ENCODE measurements at places on chromosomes 3 and 15. TPM values are rescaled to one million over a fixed set of nuclear protein-coding genes. Genes with fewer than 3 reads are reported as not detected.

AGTR1 gene
- not detected for total RNA-seq

SAMD7 gene
- total RNA-seq = not detected

SEMA5B gene
- total RNA-seq = 0.84 TPM

PLSCR5 gene
- total RNA-seq = not detected

ANKRD63 gene
- total RNA-seq = 0.28 TPM

ARGFX gene
- total RNA-seq = not detected

NANOGP8 gene
- total RNA-seq = not detected

LRTM1 gene
- total RNA-seq = not detected

ITIH4 gene
- total RNA-seq = 3.7 TPM

IGF1R gene
- 57.4 TPM for total RNA-seq

STRIT1 gene
- not detected for total RNA-seq

DNA sequence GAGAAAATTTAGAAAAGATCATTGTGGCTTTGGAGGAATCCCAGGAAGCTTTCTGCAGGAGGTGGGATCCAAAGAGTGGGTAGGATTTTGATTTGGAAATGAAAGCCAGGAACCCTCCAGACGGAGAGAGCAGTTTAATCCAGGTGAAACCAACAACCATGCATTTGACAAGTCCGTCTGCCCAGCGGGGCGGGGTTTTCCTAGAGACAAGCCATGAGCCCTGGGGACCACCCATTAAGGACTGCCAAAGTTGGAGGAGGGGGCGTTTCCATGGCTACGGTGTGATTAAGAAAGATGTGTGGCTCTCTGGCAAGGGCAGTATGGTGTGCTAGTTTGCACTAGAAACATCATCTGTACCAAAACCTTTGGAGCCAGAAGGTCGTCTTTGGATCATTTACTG, 53.4 kb downstream of the SRGAP3 start:
- no peaks in the 10 kb centered on the region for H3K4me1 ChIP-seq
- no peak overlapping the region for H3K27ac ChIP-seq
- DNase-seq = no peak
- H3K27me3 ChIP-seq = no peaks in the 10 kb centered on the region
- no peak overlapping the region for H3K4me3 ChIP-seq

- H3K4me1 ChIP-seq = no peaks in the 10 kb centered on the region
- DNase-seq = no peak
- no peaks in the 10 kb centered on the region for H3K27me3 ChIP-seq
- no peaks in the 10 kb centered on the region for H3K36me3 ChIP-seq
Measured at GRCh38 chr3:143265501-143266070, 146.0 kb downstream of the CHST2 start.

GRCh38 chr3:54283470-54283869, 161.1 kb downstream of the CACNA2D3 start:
- no peaks in the 10 kb centered on the region for H3K4me1 ChIP-seq
- no peak overlapping the region for H3K4me3 ChIP-seq
- H3K36me3 ChIP-seq = no peaks in the 10 kb centered on the region
- DNase-seq = no peak

DNA sequence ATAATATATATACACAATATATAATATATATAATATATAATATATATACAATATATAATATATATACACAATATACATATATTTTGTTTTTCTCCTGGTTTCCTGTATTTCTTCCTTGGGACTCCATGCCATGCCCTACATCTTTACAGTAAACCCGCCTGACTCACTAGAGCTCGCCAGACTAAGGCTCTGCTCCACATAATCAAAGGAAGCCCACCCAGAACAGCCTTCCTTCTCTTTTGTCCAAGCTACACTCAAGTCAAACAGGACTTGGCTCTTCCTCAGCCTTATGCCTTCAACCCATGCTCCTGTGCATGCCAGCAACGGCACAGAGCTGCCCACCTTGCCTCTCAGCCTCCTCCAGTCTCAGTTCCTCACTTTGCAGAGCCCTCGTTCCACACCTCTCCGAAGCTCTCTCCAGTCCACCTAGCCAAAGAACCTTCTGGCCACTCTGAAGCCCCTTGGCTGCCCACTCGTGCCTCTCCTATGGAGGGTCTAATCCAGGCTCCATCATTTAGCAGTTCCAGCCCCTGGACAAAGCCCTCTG, 109.1 kb downstream of the RFTN1 start:
- no peak for DNase-seq
- H3K4me3 ChIP-seq = no peak overlapping the region
- no peaks in the 10 kb centered on the region for H3K27me3 ChIP-seq
- H3K27ac ChIP-seq = peak overlapping the region; percentile 14

- H3K27me3 ChIP-seq = no peaks in the 10 kb centered on the region
- no peaks in the 10 kb centered on the region for H3K36me3 ChIP-seq
- no peaks in the 10 kb centered on the region for H3K4me1 ChIP-seq
- no peak overlapping the region for H3K27ac ChIP-seq
- H3K4me3 ChIP-seq = no peak overlapping the region
Measured at GRCh38 chr15:60760646-60761504, 281.9 kb upstream of the ICE2 start.

DNA sequence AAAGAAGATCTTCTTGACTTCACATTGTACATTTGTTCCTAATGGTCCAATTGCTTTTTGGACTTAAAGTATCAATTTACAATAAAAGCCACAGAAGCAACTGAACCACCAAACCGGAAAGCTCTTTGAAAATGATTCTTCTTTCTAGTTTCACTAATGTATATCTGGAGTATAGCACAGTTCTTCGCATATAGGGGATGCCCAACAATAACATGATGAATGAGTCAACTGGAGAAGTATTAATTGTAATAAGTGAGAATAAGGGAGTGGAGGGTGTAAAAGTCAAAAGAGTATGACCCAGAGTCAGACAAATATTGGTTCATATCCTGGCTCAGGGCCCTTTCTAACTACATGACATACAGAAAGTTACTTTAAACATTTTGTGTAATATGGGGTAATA, 425.2 kb downstream of the ZBTB20 start:
- DNase-seq = no peak
- no peak overlapping the region for H3K4me3 ChIP-seq
- no peaks in the 10 kb centered on the region for H3K36me3 ChIP-seq
- peaks cover 45% of the 10 kb centered on the region for H3K4me1 ChIP-seq
- no peak overlapping the region for H3K27ac ChIP-seq

GRCh38 chr15:41970456-41970855, 1.9 kb downstream of the EHD4 start:
- H3K36me3 ChIP-seq = no peaks in the 10 kb centered on the region
- peaks cover 40% of the 10 kb centered on the region for H3K4me1 ChIP-seq
- no peaks in the 10 kb centered on the region for H3K27me3 ChIP-seq
- no peak overlapping the region for H3K4me3 ChIP-seq
- DNase-seq = no peak

DNA sequence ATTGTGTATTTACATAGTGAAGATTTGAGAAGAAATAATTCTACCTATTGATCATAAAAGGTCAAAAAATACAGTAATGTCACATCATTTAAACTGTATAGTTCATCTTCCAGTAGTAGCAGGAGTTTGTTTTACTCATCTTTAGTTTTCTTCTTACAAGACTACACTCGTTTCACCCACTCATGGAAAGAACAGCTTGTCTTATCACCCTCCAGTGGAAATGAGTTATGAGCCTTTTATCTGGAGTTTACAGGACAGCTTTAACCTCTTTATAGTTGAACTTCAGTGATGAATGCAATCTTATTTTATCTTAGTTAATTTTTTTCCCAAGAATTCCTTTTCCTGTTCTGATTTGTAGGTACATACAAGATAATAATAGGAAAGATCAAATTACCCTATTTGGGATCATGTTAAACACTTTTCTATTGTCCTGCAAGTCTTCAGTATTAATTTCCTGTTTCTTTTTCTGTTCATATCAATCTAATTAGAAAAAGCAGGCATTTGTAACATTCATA, 36.8 kb downstream of the RBMS3 start:
- no peak for DNase-seq
- H3K36me3 ChIP-seq = no peaks in the 10 kb centered on the region
- H3K27me3 ChIP-seq = no peaks in the 10 kb centered on the region
- no peak overlapping the region for H3K4me3 ChIP-seq
- no peak overlapping the region for H3K27ac ChIP-seq
- no peaks in the 10 kb centered on the region for H3K4me1 ChIP-seq

- H3K27me3 ChIP-seq = no peaks in the 10 kb centered on the region
- H3K27ac ChIP-seq = no peak overlapping the region
- H3K36me3 ChIP-seq = no peaks in the 10 kb centered on the region
- peaks cover 14% of the 10 kb centered on the region for H3K4me1 ChIP-seq
- H3K4me3 ChIP-seq = no peak overlapping the region
- no peak for DNase-seq
Measured at GRCh38 chr3:37200141-37200540, 25.8 kb upstream of the LRRFIP2 start.

- no peaks in the 10 kb centered on the region for H3K27me3 ChIP-seq
- DNase-seq = no peak
- H3K27ac ChIP-seq = no peak overlapping the region
- H3K36me3 ChIP-seq = no peaks in the 10 kb centered on the region
- no peak overlapping the region for H3K4me3 ChIP-seq
Measured at GRCh38 chr3:68007621-68008226, 353.3 kb upstream of the SUCLG2 start.

DNA sequence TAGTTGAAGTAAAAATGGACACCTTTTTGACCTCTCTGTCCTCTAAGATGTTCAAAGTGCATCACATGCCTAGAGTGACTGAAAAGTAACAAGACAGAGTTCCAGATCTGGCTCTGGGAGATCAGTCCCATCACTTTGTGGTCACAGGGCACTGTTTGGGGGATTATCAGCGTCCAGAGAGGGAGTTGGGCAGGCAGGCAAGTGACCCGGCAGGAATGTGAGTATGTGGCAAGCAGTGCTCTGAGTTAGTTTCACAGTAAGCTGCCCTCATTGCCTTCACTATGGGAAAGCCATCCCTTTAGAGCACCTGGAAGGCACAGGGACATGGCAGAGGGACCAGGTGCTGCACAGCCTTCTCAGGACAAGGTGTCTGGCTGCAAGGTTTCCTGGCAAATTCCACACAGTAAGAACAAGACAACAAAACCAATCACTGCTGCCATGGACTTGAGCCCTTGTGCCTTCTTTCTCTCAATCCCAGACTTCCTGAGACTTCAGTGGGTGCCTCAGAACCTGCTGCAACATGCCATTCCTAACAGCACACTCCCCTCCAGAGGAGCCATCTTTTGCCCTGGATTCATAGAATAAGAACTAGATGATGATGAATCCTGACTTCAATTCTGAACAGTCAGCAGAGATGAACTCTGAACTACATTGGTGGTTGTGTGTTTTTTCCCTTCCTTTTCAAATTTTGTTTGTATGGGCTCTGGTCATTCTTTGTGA, 55.2 kb downstream of the TIPARP start:
- H3K36me3 ChIP-seq = no peaks in the 10 kb centered on the region
- H3K27ac ChIP-seq = no peak overlapping the region
- H3K27me3 ChIP-seq = no peaks in the 10 kb centered on the region
- DNase-seq = no peak
- H3K4me1 ChIP-seq = peaks cover 15% of the 10 kb centered on the region

DNA sequence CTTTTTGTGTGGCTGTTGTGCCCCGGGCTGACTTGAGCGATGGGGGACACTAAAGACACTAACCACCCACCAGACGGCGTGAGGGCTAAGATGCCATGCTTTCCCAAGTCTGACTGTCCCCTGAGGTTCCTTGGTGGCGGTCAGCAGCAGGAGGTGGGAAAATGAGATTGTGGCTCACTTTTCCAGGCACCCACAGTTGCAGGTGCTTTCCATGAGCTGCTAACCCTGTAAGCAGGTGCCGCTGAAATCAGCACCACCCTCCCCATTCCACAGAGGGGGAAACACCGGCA, 17.7 kb downstream of the PRR23E start:
- H3K27ac ChIP-seq = no peak overlapping the region
- H3K4me3 ChIP-seq = no peak overlapping the region
- no peaks in the 10 kb centered on the region for H3K36me3 ChIP-seq
- H3K4me1 ChIP-seq = no peaks in the 10 kb centered on the region
- H3K27me3 ChIP-seq = no peaks in the 10 kb centered on the region

DNA sequence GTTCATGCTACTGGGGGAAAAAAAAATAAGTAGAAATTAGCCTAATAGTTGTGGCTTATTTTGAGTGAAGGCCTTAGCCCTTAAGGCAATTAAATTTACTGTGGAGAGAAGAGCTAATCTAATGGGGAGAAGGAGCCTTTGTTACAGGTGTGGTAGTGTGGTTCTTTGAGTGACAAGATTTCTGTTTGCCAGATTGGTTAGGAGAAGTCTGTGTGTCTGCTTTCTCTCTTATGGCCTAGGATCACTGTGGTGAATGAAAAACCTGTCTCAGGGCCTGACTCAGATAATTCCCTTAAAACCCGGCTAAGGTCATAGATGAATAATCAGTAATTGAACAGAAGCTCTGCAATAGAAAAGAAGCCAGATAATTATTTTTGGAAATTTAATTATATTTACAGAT, 27.0 kb downstream of the OPA1 start:
- H3K27me3 ChIP-seq = no peaks in the 10 kb centered on the region
- H3K4me1 ChIP-seq = no peaks in the 10 kb centered on the region
- no peak overlapping the region for H3K27ac ChIP-seq

- no peaks in the 10 kb centered on the region for H3K27me3 ChIP-seq
- no peak overlapping the region for H3K27ac ChIP-seq
- H3K36me3 ChIP-seq = no peaks in the 10 kb centered on the region
- H3K4me3 ChIP-seq = no peak overlapping the region
- H3K4me1 ChIP-seq = no peaks in the 10 kb centered on the region
Measured at GRCh38 chr15:71301958-71302621, 186.8 kb downstream of the THSD4 start.

- no peak overlapping the region for H3K27ac ChIP-seq
- no peaks in the 10 kb centered on the region for H3K4me1 ChIP-seq
- no peak overlapping the region for H3K4me3 ChIP-seq
- H3K36me3 ChIP-seq = no peaks in the 10 kb centered on the region
- H3K27me3 ChIP-seq = no peaks in the 10 kb centered on the region
- DNase-seq = no peak
Measured at GRCh38 chr3:191005790-191006189, 143.3 kb upstream of the GMNC start.

- no peaks in the 10 kb centered on the region for H3K36me3 ChIP-seq
- H3K27me3 ChIP-seq = no peaks in the 10 kb centered on the region
- H3K4me1 ChIP-seq = peaks cover 6% of the 10 kb centered on the region
- no peak for DNase-seq
- no peak overlapping the region for H3K27ac ChIP-seq
Measured at GRCh38 chr3:194381460-194381875, 11.9 kb upstream of the LRRC15 start.

DNA sequence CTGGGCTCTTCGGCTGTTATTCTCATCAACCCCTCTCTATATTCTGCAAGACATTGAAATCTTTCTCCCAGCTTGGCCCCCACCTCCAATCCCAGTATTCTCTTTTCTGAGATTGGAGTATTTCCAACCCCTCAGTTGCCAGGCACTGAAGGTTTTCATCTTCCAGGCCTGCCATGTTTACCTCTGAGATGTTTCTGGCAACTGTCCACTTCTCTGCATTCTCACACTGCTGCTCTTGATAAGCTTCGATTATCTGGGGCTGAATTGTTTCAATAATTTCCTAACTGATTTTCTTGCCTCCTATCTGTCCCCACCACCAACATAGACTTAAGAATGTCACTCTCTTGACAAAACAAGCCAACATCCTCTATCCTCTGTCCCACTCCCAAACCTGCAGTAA, 1.4 kb upstream of the GPR156 start:
- H3K4me1 ChIP-seq = peaks cover 8% of the 10 kb centered on the region
- no peak overlapping the region for H3K27ac ChIP-seq
- H3K36me3 ChIP-seq = no peaks in the 10 kb centered on the region
- DNase-seq = no peak
- H3K27me3 ChIP-seq = no peaks in the 10 kb centered on the region
